Hypothalamus (tissue), 51 donors: ENCODE measurements at places on chromosomes 6 and 20.

DNA sequence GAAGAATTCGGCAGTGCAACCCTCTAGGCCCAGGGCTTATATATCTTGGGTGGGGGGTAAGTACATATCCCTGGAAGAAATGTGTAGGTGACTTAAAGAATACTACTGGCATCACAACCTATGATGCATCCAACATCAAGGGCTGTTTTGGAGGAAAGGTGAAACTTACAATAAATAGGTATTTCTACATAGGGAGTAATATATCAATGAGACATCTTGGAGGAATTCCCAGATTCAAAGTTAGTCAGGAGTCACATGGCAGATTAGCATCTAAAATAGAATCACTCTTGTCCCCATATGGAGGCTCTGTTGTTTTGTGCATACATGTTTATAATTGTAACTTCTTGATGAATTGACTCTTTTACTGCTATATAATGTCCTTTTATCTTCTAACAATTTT is 375.5 kb downstream of the PAX1 start:
- DNase-seq: no peak

GRCh38 chr20:39954621-39955020 is 734.4 kb downstream of the MAFB start:
- DNase-seq: no peak

- DNase-seq: no peak
Measured at GRCh38 chr6:46217671-46218131, 46.9 kb upstream of the ENPP5 start.

DNA sequence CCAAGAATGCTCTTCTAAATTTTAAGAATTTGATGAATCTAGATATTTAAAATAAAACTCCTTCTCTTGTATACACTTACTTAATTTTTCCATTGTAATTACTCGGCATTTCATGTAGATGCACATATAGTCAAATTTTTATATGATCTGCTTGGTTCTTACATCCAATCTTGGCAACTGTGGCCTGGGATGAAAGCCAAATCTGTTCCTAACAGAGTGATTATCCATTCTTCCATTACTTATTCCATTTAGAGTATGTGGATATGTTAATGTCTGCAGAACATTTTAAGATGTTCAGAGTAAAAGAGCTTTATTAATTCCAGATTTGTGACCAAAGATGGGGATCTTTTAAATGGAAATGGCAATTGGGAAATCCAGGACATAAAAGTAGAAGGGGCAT is 144.1 kb upstream of the PDE7B start:
- no peak for DNase-seq

GRCh38 chr6:131400779-131401496 is 172.1 kb upstream of the ARG1 start:
- no peak for DNase-seq

DNA sequence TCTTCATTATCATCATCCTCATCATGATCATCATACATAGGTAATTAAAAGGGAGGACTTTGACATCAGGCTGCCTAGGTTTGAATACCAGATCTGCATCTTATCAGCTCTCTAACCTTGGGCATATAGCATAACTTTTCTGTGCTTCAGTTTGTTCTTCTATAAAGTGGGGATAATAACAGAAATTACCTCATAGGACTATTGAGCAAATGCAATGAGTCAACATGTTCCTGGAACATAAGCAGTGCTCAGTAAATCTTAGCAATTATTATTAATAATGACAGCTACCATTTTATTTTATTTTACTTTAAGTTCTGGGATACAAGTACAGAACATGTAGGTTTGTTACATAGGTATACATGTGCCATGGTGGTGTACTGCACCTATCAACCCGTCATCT is 7.2 kb downstream of the C20orf202 start:
- no peak for DNase-seq

GRCh38 chr20:60338556-60338955 is 380.3 kb downstream of the CDH26 start:
- DNase-seq: no peak

- DNase-seq: no peak
Measured at GRCh38 chr20:45908084-45908483, 3.9 kb downstream of the PLTP start.

- no peak for DNase-seq
Measured at GRCh38 chr6:56188429-56188828, 59.0 kb downstream of the COL21A1 start.

GRCh38 chr6:189676-190075 is 102.6 kb upstream of the DUSP22 start:
- DNase-seq: no peak

- DNase-seq: no peak
Measured at GRCh38 chr6:134521116-134521501, 203.2 kb upstream of the SGK1 start.

- no peak for DNase-seq
Measured at GRCh38 chr6:7132398-7133035, 24.8 kb downstream of the RREB1 start.

DNA sequence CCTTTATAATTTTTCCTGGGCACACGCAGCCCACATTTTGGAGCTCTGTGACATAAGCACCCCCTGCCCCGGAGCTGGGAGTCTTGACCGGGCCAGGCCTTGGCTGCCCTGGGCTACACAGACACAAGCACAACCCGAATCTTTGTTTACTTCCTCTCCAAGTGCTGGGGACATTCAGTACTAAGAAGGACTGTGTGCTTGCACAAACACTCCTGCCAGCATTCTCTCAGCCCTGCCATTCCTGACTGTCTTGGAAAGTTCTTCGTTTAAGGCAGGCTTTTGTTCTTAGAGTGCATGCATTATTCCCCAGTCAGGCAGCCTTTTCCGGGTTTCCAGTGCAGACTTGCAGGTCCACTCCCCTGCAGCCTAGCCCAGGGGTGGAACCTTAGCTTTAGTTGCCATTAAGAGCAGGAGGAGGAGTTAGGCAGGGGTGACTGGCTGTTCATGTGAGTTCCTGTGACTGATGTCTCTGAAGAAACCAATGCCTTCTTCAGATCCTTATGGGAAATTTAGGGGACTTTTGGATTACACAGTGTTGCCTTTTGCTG is 28.6 kb downstream of the FOXO3 start:
- peak; percentile 10 for DNase-seq
